Sciatic nerve (tissue), 2 donors: ENCODE measurements at places on chromosomes 3 and 15. TPM values are rescaled to one million over a fixed set of nuclear protein-coding genes. Genes with fewer than 3 reads are reported as not detected.

Gene LYSMD2
- 15.7 TPM for total RNA-seq

GRCh38 chr3:15287565-15288330 is 44.6 kb downstream of the SH3BP5 start:
- DNase-seq: peak; percentile 74

DNA sequence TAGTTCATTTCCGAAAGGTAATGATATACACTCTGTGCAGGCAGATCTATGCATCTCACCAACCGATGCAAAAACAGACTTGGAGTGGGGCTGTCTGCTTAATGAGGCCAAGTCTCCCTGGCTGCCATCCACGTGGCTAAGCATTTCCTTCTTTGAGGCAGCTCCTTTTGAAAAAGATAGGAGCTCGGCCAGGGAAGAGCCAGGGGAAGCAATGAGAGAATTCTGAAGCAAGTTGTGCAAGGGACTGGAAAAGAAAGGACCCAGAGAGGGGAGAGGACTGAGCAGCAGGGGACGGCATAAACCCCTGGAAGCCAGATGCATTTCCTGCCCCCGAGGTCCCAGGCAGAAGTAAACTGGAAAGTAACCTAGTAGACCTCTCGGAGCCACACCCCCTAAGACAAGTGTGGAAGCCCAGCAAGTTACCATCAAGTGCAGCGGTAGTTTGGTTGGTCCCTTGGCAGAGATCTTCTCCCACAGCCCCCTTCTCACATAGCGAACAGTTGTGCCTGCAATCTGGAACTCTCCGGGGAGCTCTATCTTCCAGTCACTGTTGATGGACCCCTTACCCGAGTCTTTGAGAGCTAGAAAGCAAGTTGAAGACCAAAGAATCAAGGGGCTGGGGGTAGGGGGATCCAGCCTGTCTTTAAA is 288.2 kb downstream of the ADAMTS17 start:
- no peak for DNase-seq

GRCh38 chr15:98514034-98514622 is 134.2 kb upstream of the IGF1R start:
- DNase-seq: no peak
